Endothelial cell of umbilical vein (primary cell): ENCODE measurements at places on chromosomes 2 and 18. TPM values are rescaled to one million over a fixed set of nuclear protein-coding genes. Genes with fewer than 3 reads are reported as not detected.
A peak's percentile ranks its signal among the peaks of the same experiment; 100 is the strongest.

DNA sequence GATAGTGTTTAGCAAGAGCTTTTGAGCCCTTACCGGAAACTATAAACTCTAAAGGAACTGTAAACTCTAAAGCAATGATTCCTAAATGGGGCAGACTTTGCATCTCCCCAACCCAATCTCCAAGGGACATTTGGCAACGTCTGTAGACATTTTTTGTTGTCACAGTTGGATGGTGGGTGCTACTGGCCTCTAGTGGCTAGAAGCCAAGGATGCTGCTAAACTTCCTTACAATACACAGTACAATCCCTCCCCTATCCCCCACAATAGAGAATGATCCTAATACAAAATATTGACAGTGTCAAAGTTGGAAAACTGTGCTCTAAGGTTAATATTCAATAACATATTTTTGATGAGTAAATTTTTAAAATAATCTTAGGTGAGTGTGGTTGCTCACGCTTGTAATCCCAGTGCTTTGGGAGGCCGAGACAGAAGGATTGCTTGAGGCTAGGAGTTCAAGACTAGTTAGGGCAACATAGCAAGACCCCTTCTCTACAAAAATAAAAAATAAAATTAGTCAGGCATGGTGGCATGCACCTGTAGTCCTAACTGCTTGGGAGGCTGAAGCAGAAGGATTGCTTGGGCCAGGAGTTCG is 66.7 kb downstream of the PTPN4 start:
- no peaks in the 10 kb centered on the region for H3K36me3 ChIP-seq
- no peak overlapping the region for H3K27ac ChIP-seq
- no peaks in the 10 kb centered on the region for H3K27me3 ChIP-seq
- peak; percentile 49 for DNase-seq
- no peak overlapping the region for H3K4me3 ChIP-seq
- H3K4me1 ChIP-seq = peaks cover 9% of the 10 kb centered on the region

DNA sequence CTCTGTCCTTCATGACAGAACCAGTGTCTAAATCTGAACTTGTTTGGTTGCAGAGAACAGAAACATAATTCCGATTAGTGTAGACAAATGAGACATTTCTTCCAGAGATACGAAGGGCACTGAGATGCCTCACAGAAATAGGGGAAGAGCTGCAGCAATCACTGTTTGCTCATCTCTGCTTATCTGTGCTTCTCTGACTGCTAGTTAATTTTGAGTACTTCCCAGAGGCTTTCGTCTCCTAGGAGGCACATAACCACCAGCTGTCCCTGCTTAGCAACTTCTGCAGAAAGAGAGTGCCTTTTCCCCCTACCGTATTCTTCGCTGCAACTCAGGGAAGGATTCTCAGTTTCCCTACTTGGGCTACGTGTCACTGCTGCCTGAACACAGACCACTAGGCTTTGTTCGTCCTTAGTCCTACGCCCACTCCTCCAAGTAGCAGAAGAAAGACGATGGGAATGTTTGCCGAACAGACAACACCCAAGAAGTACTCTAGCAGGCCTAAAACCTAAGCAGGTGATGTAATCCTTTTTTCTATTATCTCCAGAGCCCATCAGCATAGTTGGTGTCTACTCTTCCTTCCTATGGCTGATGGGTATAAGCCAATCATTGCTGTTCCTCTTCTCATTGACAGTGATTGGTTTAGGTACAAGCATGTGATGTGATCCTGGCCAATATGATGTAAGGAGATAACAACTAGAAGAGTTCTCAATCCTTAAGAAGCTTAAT is 63.6 kb downstream of the TNP1 start:
- no peak overlapping the region for H3K4me3 ChIP-seq
- no peaks in the 10 kb centered on the region for H3K4me1 ChIP-seq
- no peaks in the 10 kb centered on the region for H3K27me3 ChIP-seq
- H3K27ac ChIP-seq = no peak overlapping the region

DNA sequence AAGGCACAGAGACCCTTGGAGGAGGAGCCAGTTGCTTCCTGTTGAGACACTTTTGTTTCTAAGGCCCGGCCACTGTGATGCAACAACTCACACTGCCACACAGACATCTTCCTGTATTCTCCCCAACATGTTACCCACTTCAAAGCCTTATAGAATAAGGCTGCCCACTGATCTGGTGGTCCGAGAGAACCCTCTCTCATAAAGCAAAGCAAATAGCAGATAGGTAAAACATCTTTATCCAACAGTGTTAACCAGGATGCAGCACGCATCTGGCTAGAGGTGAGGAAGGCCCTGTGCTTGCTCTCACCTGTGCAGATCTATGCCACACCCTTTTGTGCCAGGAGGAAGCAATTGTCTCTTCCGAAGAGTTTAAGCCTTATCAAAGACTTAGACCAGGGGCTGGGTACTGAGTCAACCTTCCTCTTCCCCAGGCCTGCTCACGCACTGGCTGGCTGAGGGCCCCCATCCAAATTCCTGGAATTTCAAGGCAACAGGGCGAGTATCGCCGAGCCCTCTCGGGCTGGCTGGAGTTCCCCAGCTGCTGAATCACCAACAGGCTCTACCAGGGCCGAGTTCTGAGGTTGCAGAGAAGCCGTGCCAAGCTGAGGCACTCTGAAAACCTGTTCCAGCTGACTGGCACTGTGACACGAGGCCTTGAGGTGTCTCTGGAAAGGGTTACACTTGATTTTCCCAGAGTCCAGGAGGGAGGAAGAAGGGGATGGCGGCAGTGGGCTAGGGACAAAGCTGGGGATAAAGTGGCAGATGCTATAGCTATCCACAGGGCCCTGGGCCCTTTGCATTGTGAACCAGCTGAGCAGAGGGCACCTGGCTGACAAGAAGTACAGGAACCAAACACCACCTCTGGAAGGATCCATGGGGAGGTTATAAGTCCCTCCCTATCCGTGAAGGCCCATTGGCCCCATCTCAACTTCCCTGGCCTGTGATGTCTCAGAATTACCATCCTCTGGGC is 29.3 kb downstream of the TGFA start:
- H3K36me3 ChIP-seq = no peaks in the 10 kb centered on the region
- H3K4me3 ChIP-seq = no peak overlapping the region

DNA sequence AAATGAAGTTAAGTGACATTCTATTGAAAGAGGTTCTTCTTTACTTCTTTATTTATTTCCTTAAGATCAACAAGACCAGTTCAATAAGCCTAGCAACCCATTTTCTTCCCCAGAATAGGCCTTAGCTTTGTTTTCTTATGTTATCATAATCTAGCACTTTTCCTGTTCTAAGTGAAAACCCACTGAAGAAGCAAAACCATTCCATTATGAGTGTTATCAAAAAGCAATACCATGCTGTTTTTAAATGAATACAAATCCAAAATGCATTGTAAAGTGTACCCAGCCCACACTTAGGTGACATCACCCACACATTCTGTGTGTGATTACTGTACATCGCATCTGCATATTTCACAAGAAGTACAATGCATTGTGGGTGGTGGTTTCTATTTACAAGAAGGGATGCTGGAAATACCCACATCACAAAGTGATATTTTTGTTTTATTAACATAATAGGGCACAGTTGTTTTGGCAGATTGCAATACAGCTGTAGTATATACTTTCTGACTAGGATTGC is 679.5 kb downstream of the KCNJ3 start:
- H3K27ac ChIP-seq = peak overlapping the region; percentile 43
- no peaks in the 10 kb centered on the region for H3K27me3 ChIP-seq
- H3K4me3 ChIP-seq = no peak overlapping the region
- H3K4me1 ChIP-seq = peaks cover 19% of the 10 kb centered on the region
- DNase-seq = peak; percentile 95
- H3K36me3 ChIP-seq = no peaks in the 10 kb centered on the region

DNA sequence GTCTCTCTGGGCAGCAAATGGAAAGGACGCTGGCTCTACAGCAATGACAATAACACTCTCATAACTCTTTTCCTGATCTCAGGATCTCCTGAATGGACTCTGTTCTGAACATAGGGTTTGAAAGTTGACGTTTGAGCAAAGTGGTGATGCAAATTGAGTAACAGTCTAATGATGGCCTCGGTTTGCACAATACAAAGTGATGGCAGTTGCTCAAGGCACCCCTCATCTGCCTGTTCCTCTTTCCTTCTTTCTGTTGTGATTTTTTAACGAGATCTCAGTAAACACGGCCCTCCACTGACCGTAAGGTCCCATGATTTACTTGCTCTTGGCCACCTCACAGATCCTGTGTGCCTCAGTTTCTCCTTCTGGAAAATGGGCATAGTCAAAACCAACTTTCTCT is 303.6 kb downstream of the SLC8A1 start:
- no peak overlapping the region for H3K4me3 ChIP-seq
- DNase-seq = no peak
- no peaks in the 10 kb centered on the region for H3K36me3 ChIP-seq
- no peaks in the 10 kb centered on the region for H3K27me3 ChIP-seq
- no peaks in the 10 kb centered on the region for H3K4me1 ChIP-seq

- no peak overlapping the region for H3K4me3 ChIP-seq
- H3K4me1 ChIP-seq = no peaks in the 10 kb centered on the region
- H3K27me3 ChIP-seq = no peaks in the 10 kb centered on the region
Observed at GRCh38 chr2:63092401-63092800, 41.8 kb downstream of the OTX1 start.

GRCh38 chr2:211429256-211429920 is 873.0 kb downstream of the CPS1 start:
- H3K27me3 ChIP-seq = no peaks in the 10 kb centered on the region
- H3K36me3 ChIP-seq = no peaks in the 10 kb centered on the region

- no peaks in the 10 kb centered on the region for H3K4me1 ChIP-seq
- H3K4me3 ChIP-seq = no peak overlapping the region
- DNase-seq = peak; percentile 7
- no peaks in the 10 kb centered on the region for H3K36me3 ChIP-seq
- H3K27me3 ChIP-seq = no peaks in the 10 kb centered on the region
- no peak overlapping the region for H3K27ac ChIP-seq
Observed at GRCh38 chr2:29207352-29208148, 92.3 kb downstream of the CLIP4 start.

DNA sequence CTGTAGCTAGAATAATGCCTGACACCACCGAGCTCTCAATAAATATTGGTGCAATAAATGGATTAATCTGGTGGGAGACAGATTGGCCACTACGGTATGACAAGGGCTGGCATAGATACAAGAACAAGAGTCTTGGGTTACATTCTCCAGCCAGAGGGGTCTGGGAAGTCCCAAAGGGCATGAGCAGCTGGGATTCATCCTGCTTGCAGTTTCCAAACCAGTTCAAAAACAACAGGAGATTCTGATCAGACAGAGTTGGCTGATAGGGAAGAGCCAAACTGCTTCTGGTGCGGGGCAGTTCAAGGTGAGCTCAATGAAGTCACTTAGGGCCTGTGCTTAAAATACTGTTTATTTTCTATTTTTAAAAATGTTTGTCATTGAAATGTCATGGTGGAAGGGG is 266.9 kb downstream of the TNS1 start:
- H3K4me1 ChIP-seq = no peaks in the 10 kb centered on the region
- H3K4me3 ChIP-seq = no peak overlapping the region
- no peak overlapping the region for H3K27ac ChIP-seq
- no peak for DNase-seq

DNA sequence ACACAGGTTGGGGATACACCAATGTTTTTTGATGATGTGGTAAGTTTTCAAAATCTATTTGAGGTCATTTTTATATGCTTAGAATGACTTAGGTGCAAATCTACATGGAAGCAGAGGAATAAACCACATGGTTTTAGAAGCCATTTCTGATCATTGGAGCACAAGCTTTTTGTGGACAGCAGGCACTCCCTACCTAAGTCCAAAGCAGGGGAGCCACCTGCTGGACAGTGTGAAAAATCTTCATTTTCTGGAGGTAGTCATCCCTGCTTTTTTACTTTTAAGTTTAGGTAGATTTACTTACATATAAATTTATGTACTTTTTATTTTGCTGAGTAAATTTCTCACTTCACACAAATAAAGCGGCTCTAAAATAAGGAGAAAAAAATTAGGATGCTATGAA is 323.2 kb downstream of the PLCL1 start:
- H3K27ac ChIP-seq = no peak overlapping the region
- no peak overlapping the region for H3K4me3 ChIP-seq
- H3K4me1 ChIP-seq = no peaks in the 10 kb centered on the region
- no peaks in the 10 kb centered on the region for H3K27me3 ChIP-seq

DNA sequence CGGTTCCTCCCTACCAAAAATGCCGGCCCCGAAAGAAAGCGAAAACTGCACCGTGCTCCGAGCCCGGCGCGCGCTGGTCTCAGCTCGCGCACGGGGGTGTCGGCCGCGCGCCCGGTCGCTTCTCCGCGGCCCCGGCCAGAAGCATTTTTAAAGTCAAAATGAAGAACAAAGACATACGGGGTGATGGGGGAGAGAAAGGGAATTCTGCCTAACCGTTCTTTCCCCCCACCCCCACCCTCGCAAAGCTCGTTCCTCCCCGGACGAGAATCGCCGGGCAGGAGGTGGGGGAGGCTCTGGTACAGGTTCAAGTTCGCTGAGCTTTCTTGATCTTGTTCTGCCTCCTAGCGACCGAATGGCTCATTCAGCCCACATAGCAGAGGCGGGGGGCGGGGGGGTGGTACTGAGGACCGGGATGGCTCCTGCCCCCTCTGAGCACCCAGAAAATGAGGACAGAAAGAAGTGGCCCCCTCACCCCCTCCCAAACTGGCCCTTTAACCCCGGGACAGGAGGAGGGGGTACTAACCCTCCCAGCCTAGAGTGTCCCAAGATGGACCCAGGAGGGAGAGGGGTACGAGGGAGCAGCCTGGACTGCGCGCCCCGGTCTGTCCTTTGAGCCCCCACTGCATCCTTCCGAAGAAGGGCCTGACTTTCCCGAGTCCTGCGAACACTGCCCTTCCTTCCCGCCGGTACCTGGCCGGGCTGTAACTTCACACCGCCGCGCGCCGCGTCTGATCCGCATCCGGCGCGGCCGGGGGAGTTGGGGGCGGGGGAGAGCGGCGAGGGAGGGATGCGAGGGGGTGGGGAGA is 3.1 kb downstream of the BCL11A start:
- peaks cover 22% of the 10 kb centered on the region for H3K4me1 ChIP-seq
- DNase-seq = peak; percentile 52
- peaks cover 68% of the 10 kb centered on the region for H3K27me3 ChIP-seq
- H3K4me3 ChIP-seq = peak overlapping the region; percentile 67
- no peaks in the 10 kb centered on the region for H3K36me3 ChIP-seq

Gene SLC39A6
- total RNA-seq = 13.2 and 13.8 TPM in 2 replicates

Gene TCF7L1
- total RNA-seq = 13.2 and 17.4 TPM in 2 replicates

Gene RNF125
- 0.92 and 1.3 TPM in 2 replicates for total RNA-seq

Gene KIAA2012
- total RNA-seq = not detected in 2 replicates

Gene C2orf66
- total RNA-seq = 0.27 and 0.39 TPM in 2 replicates

Gene COL3A1
- 1.3 and 8.7 TPM in 2 replicates for total RNA-seq

Gene APOB
- total RNA-seq = 0.09 and 0.25 TPM in 2 replicates

Gene ZDBF2
- 9.6 and 9.9 TPM in 2 replicates for total RNA-seq

Gene GPR75
- 4.7 and 5.0 TPM in 2 replicates for total RNA-seq

Gene CENPA
- total RNA-seq = 33.1 and 34.1 TPM in 2 replicates
